NCI-H446 (cell line): ENCODE measurements at places on chromosomes 2 and 18.

DNA sequence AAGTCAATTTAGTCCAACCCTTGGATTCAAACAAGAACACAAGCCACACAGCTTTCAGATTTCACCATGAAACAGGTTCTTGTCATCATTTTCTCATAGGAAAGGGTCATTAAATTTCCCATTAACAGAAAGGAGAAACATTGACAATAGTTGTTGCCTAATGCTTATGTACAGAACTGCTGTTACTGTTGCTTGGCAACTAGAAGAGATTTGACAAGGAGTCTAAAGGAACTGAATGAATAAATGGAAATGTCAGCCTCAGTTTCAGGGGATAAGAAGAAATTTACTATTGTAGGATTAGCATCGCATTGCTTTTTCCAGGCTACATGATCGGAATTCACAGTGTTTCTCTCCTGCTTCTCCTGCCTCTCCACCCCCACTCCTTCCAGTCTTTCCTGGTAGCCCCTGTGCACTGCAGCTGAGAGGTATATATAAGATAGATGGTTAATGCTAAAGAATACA lies 90.3 kb downstream of the SPATS2L start:
- no peak for DNase-seq

GRCh38 chr2:45627911-45628310 lies 16.8 kb upstream of the SRBD1 start:
- DNase-seq = no peak

- DNase-seq = no peak
These were observed 731.3 kb upstream of the RAB6C start for GRCh38 chr2:129248198-129248597.

- DNase-seq = no peak
These were observed 391.6 kb upstream of the HS6ST1 start for GRCh38 chr2:128710242-128710641.

DNA sequence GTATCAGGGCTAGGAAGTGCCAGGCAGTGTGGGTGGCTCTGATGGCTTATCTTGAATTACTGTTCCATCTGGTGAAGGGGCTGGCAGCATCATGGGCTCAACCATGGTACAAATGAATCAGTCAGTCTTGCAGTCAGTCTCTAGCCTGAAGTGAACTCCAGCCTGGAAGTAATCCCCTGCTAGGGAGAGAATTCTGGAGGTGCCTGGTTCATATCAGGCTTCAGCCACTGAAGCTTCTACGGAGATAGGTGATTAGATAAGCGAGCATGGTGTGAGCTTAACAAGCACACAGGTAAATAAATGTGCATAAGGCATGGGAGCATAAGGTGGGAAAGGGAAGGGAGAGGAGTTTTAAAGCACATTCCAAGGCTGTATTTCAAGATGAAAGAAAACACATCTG lies 541.7 kb downstream of the MBD2 start:
- DNase-seq = no peak

- no peak for DNase-seq
These were observed 147.5 kb downstream of the PARD3B start for GRCh38 chr2:204692790-204693189.

GRCh38 chr18:24919181-24919797 lies 432.7 kb downstream of the ZNF521 start:
- DNase-seq = no peak

DNA sequence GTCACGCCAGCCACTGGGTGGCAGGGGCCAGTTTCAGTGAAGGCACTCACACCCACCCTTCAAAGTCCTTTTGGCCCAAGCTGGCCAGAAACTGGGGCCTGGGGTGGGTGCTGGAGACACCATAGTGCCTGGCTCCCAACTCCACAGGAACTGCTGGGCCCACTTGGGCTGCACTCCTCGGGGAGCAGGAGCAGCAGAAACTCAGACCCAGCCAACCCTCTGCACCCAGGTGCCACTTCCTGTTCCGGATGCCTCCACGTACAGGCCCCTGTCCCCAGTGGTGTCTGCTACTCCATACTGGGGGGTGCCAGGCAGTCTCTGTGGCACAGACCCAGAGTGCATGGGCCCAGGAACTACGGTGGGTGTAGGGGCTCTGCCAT lies 42.5 kb upstream of the ZNF519 start:
- DNase-seq = no peak

DNA sequence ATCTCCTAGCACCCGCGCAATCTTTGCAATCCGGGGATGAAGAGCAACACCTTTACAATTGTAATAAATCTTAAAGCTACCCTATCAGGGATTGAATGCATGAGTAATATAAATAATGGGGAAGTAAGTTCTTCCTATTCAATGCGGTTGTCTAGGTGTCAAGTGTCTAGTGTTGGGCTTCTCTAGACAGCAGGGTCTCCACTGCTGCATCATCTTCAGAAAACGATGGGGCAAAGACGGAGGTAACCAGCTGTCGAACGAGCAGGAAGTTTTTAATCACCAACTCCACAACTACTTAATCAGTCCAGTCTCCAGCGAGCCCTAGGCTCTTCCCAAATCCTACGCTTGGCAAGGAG lies 573 bp downstream of the STAM2 start:
- DNase-seq = no peak

- DNase-seq = peak; percentile 93
These were observed 226.9 kb upstream of the THSD7B start for GRCh38 chr2:136538489-136538888.
